Activated naive CD8-positive, alpha-beta T cell treated with anti-CD3 and anti-CD28 coated beads, Interleukin-2, amount 10 ng/mL, durations not matched to agents 7 days and 5 days (primary cell): ENCODE measurements at places on chromosomes 16 and 17. TPM values are rescaled to one million over a fixed set of nuclear protein-coding genes. Genes with fewer than 3 reads are reported as not detected.

The KRT25 gene
- total RNA-seq: not detected

The TMEM235 gene
- total RNA-seq: not detected

GRCh38 chr17:76266244-76266938 is 1.2 kb downstream of the UBALD2 start:
- no peak for DNase-seq

DNA sequence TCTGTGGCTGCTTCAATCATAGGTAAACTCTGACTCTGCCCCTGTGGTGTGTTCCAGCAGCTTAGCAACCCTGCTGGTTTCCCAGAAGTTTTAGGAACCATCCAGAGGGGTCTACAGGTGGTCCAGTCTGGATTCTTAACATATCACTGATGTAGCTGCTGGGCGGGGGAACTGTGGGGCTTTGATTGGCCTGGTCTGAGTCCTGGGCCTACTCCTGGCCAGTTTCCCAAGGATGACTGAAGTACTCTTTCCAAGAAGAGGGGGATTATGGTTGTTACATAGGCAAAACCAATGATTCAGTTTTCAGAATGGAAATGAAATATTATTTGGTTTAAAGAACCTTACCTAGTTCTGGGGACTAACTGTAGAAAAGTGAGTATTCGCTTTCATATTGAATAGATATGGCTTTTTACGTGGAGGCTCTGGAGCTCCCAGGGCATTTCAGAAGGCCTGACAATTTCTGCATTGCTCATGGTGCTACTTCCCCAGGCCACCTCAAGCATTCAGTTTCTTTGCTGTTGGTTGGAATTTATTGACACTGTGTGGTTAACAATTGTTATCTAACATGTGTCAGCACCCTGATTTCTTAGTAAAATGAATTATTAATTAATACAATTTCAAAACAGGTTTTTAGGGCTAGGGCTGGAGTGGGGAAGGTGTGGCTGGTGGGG is 38.4 kb downstream of the EPN2 start:
- no peak for DNase-seq

DNA sequence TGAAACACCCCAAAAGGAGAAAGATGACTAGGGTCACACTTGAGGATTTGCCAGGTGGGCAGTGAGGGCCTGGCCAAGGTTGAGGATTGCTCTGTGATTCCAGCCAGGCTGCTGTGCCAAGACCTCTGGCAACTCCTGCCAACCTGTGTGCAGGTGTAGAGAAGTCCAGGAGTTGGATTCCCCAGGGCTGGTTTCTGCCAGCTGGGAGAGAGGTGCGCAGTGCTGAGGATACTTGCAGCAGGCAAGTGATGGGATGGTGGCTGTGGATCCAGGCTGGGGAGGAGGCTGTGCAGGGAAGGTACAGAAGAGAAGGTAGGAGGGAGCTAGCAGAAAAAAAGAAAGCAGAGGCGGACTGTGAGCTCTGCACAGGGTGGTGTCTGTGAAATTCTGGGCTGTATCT is 6.6 kb downstream of the RIPOR1 start:
- no peak for DNase-seq

- DNase-seq: no peak
Measured at GRCh38 chr16:71359431-71359830, 908 bp downstream of the CALB2 start.

- DNase-seq: no peak
Measured at GRCh38 chr16:68951991-68952877, 108.9 kb downstream of the TANGO6 start.

- no peak for DNase-seq
Measured at GRCh38 chr16:49353680-49354079, 19.9 kb upstream of the C16orf78 start.

DNA sequence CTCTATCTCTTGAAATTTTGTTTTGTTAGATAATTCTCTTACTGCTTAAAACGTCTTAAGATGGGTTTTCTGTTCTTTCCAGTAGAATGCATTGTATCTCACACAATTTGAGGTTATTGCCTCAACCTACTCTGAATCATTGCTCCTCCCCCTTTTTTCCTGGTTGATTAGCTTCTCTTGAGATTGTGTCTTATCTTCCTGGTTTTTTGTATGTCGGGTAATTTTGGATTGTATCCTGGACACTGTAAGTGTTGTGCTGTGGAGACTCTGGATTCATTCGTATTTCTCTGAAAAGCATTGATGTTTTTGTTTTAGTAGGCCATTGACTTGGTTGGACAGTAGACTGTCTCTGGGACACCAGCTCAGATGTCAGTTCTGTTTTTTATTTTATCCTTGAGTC is 26.1 kb downstream of the PRKCB start:
- DNase-seq: no peak

- DNase-seq: no peak
Measured at GRCh38 chr17:8360751-8361150, 15.8 kb downstream of the KRABD2 start.
